ENCODE measurements at places on chromosomes 7 and 10.

GRCh38 chr10:1379601-1380000 lies 323.4 kb downstream of the WDR37 start:
- no peak for DNase-seq

- no peak for DNase-seq
These were observed 370.1 kb downstream of the FRMD4A start for GRCh38 chr10:13960603-13961002.

- DNase-seq: no peak
These were observed 17.3 kb upstream of the ADRB1 start for GRCh38 chr10:114026189-114027040.

- no peak for DNase-seq
These were observed 133.3 kb upstream of the SAMD8 start for GRCh38 chr10:74977913-74978847.

- DNase-seq: no peak
These were observed 66.5 kb upstream of the PRKG1 start for GRCh38 chr10:51007781-51008180.

All from G401 (cell line).